ENCODE measurements at places on chromosomes 4 and X. TPM values are rescaled to one million over a fixed set of nuclear protein-coding genes. Genes with fewer than 3 reads are reported as not detected.
A peak's percentile ranks its signal among the peaks of the same experiment; 100 is the strongest.

- DNase-seq: no peak
Observed at GRCh38 chrX:72003811-72004750, 93.4 kb downstream of the NHSL2 start.

- no peak for DNase-seq
Observed at GRCh38 chr4:40379248-40379647, 44.1 kb downstream of the CHRNA9 start.

DNA sequence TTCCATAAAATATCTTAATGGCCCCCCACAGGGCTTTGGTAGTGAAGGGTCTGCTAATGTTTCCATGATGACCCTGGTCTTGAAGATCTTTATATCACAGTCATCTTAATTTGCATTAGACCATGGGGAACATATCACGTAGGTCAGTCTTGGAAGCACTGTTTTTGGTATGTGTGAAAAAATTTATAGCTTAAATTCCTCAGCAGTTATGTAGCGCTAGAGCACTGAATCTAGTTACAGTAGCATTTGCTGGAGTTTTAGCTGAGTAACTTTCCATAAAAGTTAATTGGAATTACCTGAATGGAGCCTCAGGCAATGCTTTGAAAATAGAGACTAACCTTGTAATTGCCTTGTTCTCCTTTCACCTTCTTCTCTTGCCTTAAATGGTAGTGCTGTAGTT lies 648.8 kb downstream of the IQCM start:
- no peak for DNase-seq

DNA sequence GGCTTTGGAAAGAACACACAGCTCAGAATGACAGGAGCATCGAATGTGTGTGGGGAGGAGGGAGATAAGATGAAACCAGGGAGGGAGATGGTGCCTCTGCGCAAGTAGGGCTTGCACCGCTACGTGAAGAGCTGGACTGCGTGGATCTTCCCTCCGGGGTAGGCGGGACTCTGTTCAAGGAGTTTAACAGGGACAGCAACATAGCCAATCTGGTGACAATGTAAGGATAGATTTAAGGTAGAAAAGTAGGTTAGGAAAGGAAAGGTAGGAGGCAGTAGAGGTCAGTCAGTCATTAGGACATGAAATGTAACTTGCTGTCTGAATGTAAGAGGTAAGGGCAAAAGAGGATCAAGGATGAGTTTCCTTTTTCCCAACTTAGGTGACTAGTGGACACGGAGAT lies 152.5 kb downstream of the DCTD start:
- DNase-seq: no peak

GRCh38 chrX:51608126-51608525 lies 10.6 kb downstream of the CENPVL3 start:
- DNase-seq: peak; percentile 1

Gene VCX3B
- total RNA-seq: not detected

Gene COL4A6
- 0.28 TPM for total RNA-seq

Gene MAGEC2
- total RNA-seq: not detected

Gene IL3RA
- not detected for total RNA-seq
